NCI-H146 (cell line): ENCODE measurements at places on chromosomes 7 and 10.

DNA sequence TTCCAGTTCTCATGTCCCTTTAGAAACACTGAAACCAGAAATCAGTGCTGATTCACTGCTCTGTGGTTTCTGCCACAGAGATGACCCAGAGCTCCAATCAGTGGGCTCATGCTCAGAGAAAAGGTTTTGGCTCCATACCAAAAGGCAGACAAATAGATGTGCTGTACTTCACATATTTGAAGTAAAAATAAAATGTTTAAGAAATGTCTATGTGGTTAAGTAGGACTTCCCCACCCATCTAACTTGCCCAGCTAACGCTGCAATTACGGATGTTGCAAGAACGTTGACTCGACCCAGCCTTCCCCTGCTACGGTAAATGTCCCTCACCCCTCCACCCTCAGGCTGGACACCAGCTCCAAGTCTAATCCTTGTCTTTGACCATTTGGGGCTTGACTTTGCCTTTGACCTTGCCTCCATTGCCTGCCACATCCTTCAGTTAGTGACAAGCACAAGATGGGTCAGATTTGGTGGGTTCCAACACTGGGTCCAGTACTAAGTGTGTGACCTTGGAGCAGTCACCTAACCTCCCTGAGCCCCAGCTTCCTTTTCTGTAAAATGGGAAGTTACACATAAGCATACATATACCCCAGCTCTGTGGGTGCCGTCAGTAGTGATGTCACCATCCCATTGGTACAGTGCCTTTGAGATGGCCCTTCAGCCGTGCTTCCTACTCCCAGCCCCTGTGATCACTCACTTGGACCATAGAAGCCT, 95.8 kb downstream of the CHST15 start:
- no peak for DNase-seq

DNA sequence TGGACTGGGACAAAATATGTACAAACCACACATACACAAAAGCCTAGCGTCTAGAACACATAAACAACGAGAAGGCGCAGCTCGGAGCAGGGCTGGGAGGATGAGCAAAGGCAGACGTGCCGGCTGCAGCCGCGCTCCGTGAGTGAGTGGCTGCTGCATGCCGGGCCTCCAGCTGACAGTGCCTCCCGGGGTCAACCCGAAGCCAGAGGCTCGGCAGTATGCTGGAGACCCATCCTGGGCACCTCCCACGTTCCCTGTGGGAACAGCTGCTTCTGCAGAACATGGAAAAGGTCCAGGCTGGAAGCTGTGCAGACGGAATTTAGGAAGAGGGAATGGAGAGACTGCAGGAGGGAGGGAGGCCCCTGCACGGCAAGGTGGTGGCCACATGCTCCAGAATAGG, 3.6 kb upstream of the GPR146 start:
- DNase-seq: no peak

GRCh38 chr7:821688-822087, 10.6 kb upstream of the SUN1 start:
- no peak for DNase-seq

DNA sequence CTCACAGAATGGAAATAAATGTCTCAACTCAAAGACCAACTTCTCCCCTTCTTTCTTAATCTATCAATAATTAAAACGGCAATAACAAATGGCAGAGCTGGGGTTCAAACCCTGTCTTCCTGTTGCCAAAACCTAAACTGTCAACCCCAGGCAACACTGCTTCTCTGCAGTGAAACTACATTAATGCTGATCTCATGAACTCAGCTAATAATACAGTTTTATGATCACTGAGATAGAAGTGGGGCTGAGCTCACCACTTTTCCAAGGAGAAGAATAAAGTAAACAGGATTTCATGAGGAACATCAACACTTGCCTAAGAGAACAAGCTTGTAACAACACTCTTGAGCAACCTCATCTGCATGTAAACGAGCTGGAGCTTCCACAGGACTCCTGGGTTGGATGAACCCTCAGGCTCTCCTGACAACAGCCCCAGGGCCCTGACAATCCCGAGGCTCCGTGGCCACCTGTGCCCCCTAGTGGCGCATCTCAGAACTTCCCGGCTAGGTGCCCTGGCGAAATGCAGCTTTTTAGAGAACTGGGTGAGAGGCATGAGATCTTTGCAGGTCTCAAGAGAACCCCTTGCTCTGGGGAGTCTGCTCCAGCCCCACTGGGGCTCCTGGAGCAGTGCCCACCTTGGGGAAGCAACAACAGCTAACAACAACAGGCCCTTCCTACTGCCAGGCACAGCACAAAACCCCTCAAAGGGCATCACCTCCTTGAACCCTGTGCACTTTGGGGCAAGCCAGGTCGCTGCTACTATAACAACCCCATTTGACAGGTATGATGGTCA, 169.3 kb downstream of the SH3PXD2A start:
- peak; percentile 76 for DNase-seq

- no peak for DNase-seq
Measured at GRCh38 chr10:84075226-84076046, 63.9 kb upstream of the GHITM start.

DNA sequence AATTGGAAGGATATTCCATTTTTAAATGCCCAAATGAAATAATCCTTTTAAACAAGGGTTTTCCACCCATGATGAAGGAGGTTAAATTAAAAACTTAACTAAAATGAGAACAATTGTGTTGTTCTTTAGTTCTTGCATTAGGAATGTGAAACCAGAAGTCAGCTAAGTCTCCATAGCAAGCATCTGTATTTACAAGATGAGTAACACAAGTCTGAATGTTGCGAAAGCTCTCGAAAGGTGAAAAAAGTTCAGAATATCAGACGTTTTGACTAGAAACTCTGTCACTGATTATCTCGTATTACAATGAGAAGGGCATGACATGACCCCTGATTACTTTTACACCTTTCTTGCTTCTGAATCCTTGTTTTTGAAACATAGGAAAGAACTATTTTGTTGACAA, 149.6 kb downstream of the BICC1 start:
- DNase-seq: no peak

DNA sequence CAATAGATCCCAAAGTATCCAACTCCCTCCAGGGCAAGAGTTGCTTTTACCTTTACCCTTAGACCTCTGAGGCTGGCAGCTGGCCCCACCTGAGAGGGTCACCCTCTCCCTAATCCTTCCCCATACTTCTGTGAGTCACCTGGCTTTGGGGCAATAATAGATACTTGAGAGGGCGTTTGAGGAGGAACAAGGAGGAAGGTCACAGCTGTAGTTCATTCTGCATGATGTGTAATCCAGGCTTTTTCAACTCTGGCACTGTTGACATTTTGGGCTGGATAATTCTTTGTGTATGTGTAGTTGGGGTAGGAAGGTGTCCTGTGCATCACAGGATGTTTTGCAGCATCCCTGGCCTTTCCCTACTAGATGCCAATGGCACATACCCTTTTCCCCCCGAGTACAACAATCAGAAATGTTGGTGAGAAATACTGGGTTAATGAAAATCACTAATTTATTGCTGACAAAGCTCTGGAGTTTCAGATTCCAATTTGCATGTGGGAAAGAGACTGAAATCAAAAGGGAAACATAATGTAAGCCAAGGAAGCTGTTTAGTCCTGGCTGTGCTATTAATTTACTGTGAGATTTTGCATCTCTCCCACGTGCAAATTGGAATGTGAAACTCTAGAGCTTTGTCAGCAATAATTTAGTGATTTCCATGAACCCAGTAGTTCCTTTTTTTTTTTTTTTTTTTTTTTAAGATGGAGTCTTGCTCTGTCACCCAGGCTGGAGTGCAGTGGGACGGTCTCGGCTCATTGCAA, 3.6 kb downstream of the BLVRA start:
- DNase-seq: no peak

DNA sequence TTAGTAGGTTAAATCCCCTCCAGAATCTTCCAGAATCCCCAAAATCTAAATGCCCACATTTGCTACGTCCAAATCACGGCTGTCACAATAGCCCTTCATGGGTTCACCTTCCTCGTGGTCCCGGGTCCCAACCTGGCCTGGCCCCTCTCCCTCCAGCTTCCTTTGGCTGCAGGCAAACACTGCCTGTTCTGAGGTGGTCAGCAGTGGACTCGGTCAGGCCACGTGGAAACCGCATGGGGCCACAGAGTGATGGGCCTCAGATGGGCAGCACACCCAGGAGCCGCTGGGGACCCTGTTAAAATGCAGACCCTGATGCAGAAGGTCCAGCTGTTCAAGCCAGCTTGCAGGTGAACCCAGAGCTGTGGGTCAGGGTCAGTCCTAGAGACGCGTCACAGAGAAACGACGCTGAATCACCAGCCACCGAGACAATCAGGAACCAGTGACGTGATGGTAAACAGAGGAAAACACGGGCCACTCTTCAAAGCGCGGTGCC, 588.6 kb downstream of the DNAJB6 start:
- no peak for DNase-seq

DNA sequence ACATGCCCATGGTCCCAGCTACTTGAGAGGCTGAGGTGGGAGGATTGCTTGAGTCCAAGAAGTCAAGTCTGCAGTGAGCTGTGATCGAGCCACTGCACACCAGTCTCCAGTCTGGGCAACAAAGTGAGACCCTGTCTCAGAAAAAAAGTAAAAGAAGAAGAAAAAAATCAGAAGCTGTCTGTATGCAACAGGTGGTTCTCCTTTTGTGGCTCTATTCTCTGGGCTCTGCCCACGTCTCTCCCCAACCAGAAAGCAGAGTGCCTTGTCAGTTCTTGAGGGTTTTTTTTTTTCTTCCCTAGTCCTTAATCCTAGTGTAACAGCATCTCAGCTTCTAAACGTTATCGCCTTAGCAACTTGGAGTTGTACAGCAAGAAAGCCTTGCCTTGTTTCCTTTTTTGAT, 89.5 kb downstream of the PRKCQ start:
- DNase-seq: no peak

DNA sequence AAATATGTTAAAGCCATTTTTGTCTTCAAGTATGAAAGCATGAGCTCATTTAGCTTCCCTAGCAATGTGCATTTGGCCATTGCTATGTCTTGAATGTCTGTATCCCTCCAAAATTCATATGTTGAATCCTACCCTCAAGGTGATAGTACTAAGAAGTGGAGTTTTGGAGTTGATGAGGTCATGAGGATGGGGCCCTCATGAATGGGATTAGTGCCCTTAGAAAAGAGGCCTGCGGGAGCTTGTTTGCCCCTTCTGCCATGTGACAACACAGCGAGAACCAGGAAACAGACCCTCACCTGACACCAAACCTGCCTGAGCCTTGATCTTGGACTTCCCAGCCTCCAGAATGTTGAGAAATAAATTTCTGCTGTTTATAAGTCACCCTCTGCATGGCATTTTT, 61.3 kb upstream of the UCN3 start:
- DNase-seq: no peak

DNA sequence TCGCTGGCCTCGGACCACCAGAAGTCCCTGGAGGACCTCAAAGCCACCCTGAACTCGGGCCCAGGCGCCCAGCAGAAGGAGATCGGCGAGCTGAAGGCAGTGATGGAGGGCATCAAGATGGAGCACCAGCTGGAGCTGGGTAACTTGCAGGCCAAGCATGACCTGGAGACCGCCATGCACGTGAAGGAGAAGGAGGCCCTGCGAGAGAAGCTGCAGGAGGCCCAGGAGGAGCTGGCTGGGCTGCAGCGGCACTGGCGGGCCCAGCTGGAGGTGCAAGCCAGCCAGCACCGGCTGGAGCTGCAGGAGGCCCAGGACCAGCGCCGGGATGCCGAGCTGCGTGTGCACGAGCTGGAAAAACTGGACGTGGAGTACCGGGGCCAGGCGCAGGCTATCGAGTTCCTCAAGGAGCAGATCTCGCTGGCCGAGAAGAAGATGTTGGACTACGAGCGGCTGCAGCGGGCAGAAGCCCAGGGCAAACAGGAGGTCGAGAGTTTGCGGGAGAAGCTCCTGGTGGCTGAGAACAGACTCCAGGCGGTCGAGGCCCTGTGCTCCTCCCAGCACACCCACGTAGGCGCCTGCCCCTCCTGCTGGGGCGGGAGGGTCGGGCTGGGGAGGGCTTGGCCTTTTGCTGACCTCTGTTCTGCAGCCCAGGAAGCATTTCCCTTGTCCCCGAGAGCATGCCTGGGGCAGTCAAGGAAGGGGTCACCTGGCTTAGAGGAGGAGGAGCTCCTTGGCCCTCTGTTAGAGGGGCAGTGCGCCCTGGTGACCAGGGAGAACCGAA, 77.3 kb upstream of the GTF2IRD1 start:
- DNase-seq: no peak

GRCh38 chr10:94225589-94225988, 137.2 kb downstream of the NOC3L start:
- DNase-seq: no peak

GRCh38 chr7:89458114-89458513, 662.6 kb upstream of the TEX47 start:
- no peak for DNase-seq

GRCh38 chr10:83723080-83723479, 416.2 kb upstream of the GHITM start:
- no peak for DNase-seq

- no peak for DNase-seq
Measured at GRCh38 chr7:150997075-150997511, 6.3 kb downstream of the NOS3 start.

- DNase-seq: no peak
Measured at GRCh38 chr10:92052088-92052487, 128.5 kb downstream of the BTAF1 start.

DNA sequence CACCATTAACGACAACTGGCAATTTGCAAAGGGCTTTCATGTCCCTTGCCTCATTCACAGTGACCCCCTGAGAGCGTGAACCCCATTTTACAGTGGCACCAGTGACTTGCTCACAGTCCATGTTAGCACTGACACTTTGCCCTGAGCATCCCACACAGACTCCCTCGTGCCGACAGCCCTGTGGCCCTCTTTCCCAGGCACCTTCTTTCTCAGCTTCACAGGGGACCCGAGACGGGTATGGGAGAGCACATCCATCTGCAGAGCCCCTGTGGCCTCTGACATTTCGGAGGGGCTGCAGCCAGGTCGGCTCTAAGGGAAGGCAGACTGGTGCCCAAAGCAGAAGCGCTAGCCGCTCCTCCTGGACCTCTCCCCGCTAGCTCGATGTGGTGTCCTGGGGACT, 10.8 kb downstream of the LOXL4 start:
- no peak for DNase-seq

DNA sequence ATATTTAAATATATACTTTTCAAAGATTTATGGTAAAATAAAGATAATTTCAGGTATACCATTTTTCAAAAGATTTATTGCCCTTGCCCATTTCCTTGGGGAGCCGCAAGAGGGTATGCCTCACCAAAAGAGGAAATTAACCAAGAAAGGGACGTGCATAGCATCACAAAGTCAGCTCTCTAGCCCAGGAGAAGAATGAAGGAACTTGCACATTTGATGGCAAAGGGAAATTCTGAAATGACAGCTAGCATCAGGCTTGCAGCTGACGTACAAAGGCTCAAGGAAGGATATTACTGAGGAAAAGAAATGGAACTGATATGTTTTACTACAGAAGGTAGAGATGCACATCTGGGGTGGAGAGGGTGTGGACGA, 93.6 kb upstream of the RSU1 start:
- DNase-seq: no peak

DNA sequence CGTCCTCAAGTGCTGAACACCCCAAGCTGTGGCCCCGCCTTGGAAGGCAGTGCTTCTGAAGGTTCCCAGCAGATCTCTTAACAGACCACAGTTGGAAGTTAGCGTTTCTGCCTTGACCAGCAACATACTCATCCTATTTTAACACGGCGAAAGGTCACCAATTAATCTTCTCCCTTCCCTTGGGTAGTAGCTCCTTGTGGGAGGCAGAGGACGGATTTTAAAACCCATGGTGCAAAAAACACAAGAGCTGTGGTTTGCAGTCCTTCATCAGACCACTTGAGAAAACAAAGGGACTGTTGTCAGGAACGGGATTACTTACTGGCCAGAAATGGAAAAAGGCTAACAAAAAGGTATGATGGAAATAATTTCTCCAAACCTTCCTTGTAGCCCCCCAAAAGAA, 87.3 kb downstream of the BEND7 start:
- DNase-seq: no peak
